Kidney (tissue), 22 donors: ENCODE measurements at places on chromosomes 2 and 18. TPM values are rescaled to one million over a fixed set of nuclear protein-coding genes. Genes with fewer than 3 reads are reported as not detected.
A peak's percentile ranks its signal among the peaks of the same experiment; 100 is the strongest.

CROCC2 gene
- not detected for polyA plus RNA-seq

GRCh38 chr2:2302359-2302758 is 28.7 kb downstream of the MYT1L start:
- no peak overlapping the region for H3K4me3 ChIP-seq
- H3K27ac ChIP-seq, result no peak overlapping the region
- no peak for DNase-seq
- no peaks in the 10 kb centered on the region for H3K36me3 ChIP-seq
- no peaks in the 10 kb centered on the region for H3K27me3 ChIP-seq
- H3K4me1 ChIP-seq, result no peaks in the 10 kb centered on the region

FTCDNL1 gene
- 4.1 TPM for polyA plus RNA-seq

DNA sequence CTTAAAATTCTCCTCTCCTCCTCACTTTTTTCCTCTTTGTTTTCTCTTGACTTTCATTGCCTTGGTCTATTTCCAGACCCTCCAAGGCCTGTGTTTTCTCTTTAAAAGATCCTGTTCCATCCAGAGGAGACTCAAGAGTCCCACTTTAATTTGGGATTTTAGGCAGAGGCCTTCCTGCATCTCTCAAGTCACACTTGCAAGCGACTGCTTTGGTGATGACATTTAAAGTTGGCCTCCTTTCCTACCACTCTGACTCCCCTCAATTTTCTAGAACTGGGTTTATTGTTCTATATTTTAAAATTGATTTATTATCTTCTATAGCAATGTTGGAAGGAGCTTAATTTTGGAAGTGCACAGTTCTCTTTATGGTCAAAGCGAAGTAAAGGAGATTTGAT is 16.3 kb downstream of the ASAP2 start:
- no peak for DNase-seq
- no peak overlapping the region for H3K27ac ChIP-seq
- H3K4me1 ChIP-seq, result no peaks in the 10 kb centered on the region
- H3K27me3 ChIP-seq, result no peaks in the 10 kb centered on the region
- H3K4me3 ChIP-seq, result no peak overlapping the region
- H3K36me3 ChIP-seq, result no peaks in the 10 kb centered on the region

GRCh38 chr18:55266981-55267380 is 307.7 kb upstream of the CCDC68 start:
- H3K36me3 ChIP-seq, result no peaks in the 10 kb centered on the region
- DNase-seq, result no peak
- no peaks in the 10 kb centered on the region for H3K27me3 ChIP-seq
- H3K27ac ChIP-seq, result no peak overlapping the region
- H3K4me1 ChIP-seq, result no peaks in the 10 kb centered on the region

- H3K36me3 ChIP-seq, result no peaks in the 10 kb centered on the region
- H3K27ac ChIP-seq, result no peak overlapping the region
- H3K27me3 ChIP-seq, result no peaks in the 10 kb centered on the region
- H3K4me1 ChIP-seq, result no peaks in the 10 kb centered on the region
Measured at GRCh38 chr2:207008105-207008990, 69.0 kb downstream of the CPO start.

GRCh38 chr2:43328832-43329231 is 102.4 kb upstream of the ZFP36L2 start:
- H3K27ac ChIP-seq, result no peak overlapping the region
- DNase-seq, result no peak
- no peak overlapping the region for H3K4me3 ChIP-seq
- no peaks in the 10 kb centered on the region for H3K27me3 ChIP-seq
- H3K4me1 ChIP-seq, result peaks cover 18% of the 10 kb centered on the region

CAPN14 gene
- polyA plus RNA-seq, result 0.22 TPM

GRCh38 chr2:232292395-232293154 is 86.0 kb upstream of the ALPP start:
- no peak overlapping the region for H3K4me3 ChIP-seq
- H3K27ac ChIP-seq, result no peak overlapping the region
- peak; percentile 61 for DNase-seq
- no peaks in the 10 kb centered on the region for H3K4me1 ChIP-seq

CD8B2 gene
- polyA plus RNA-seq, result 0.71 TPM

DNA sequence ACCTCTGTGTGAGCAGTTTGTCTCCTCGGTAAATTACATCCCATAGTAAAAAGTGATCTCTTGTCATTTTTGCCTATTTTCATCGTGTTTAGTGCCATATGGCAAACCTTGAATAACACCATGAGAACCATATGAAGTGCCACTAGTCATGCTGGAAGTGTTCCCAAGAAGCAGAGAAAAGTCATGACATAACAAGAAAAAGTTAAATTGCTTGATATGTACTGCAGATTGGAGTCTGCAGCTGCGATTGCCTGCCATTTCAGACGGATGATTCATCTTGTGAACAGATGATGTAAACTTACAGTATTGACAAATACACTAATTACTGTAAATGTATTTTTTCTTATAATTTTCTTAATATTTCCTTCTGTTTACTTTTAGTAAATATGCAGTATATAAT is 846.7 kb downstream of the BCL11A start:
- no peaks in the 10 kb centered on the region for H3K27me3 ChIP-seq
- H3K4me1 ChIP-seq, result no peaks in the 10 kb centered on the region
- no peaks in the 10 kb centered on the region for H3K36me3 ChIP-seq
- H3K27ac ChIP-seq, result no peak overlapping the region

GRCh38 chr2:180021850-180022249 is 14.8 kb upstream of the CWC22 start:
- H3K4me1 ChIP-seq, result no peaks in the 10 kb centered on the region
- H3K27ac ChIP-seq, result no peak overlapping the region
- DNase-seq, result no peak
- H3K36me3 ChIP-seq, result no peaks in the 10 kb centered on the region
- H3K27me3 ChIP-seq, result no peaks in the 10 kb centered on the region

DNA sequence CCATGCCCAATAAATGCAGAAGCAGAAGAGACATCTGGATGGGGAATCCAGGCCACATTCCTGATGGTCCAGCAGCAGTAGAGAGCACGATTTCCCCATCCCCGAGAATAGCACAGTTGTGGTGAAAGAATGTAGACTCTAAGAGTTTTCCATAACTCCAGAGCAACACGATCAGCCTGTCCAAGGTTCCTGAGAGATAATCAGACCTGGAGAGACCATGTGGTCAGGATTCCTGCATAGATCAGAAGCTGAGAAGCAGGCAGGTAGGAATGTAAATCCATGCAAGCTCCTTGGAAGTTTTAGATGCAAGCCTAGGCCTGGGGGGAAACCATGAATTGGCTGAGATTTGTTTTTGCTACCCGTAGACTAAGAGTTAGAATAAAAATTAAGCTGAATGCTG is 34.2 kb upstream of the PTPRM start:
- no peak overlapping the region for H3K27ac ChIP-seq
- no peak for DNase-seq
- no peaks in the 10 kb centered on the region for H3K27me3 ChIP-seq
- H3K4me3 ChIP-seq, result no peak overlapping the region
- no peaks in the 10 kb centered on the region for H3K4me1 ChIP-seq

- H3K4me3 ChIP-seq, result no peak overlapping the region
- H3K4me1 ChIP-seq, result no peaks in the 10 kb centered on the region
- no peaks in the 10 kb centered on the region for H3K27me3 ChIP-seq
- H3K27ac ChIP-seq, result no peak overlapping the region
Measured at GRCh38 chr18:61982475-61982874, 89.7 kb upstream of the RNF152 start.

- H3K36me3 ChIP-seq, result no peaks in the 10 kb centered on the region
- DNase-seq, result no peak
- H3K27ac ChIP-seq, result no peak overlapping the region
- no peaks in the 10 kb centered on the region for H3K4me1 ChIP-seq
- H3K27me3 ChIP-seq, result no peaks in the 10 kb centered on the region
Measured at GRCh38 chr2:725468-725867, 48.3 kb upstream of the TMEM18 start.

CREG2 gene
- polyA plus RNA-seq, result not detected

- no peak for DNase-seq
- no peaks in the 10 kb centered on the region for H3K27me3 ChIP-seq
- no peak overlapping the region for H3K4me3 ChIP-seq
Measured at GRCh38 chr2:65749545-65749944, 317.1 kb upstream of the SPRED2 start.

DNA sequence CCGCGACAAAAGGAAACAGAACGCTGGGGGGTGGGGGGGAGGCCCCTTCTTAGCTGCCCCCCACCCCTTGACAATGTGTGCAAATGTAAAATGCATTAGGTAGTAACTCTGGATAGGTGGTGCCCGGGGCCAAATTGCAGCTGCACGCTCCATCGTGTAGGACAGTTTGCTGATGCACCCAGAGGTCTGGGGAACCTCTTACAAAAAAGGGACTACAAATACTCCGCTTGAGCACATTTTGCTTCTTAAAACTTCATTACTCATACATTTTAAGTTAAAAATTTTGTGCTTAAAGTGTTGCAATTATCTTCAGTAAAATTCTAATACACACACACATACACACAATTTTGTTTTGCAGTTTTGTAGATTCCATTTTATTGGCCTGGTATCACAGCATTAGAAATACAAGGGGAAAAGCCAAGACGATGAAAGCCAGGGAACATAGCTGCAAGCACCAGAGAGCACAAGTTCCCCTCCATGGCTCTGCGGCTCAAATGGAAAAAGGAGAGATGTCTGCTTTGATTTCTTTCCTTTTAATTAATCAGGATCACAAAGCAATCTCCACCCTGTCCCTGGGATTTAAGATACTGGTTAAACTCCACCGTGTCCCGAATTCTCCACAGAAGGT is 582.1 kb downstream of the ZEB2 start:
- H3K27me3 ChIP-seq, result no peaks in the 10 kb centered on the region
- peak; percentile 51 for DNase-seq
- no peaks in the 10 kb centered on the region for H3K36me3 ChIP-seq
- H3K27ac ChIP-seq, result peak overlapping the region; percentile 66
- H3K4me3 ChIP-seq, result peak overlapping the region; percentile 40

DNA sequence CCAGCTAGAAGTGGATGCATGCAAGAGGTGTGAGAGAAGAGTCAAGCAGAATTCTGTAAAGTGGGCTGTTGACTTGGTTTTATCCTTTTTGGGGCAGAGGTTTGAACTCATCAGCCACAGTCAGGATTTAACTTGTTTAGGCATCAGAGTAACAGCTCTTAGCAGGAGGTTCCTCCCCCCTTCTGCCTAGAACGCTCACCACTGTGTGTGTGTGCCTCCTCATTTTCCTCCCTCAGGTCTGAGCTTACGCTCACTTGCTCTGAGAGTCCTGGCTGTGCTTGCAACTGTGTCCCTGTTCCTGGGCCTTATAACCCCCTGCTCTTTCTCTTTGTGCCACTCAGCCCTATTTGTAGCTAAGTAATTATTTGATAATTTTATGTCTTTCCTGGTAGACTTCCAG is 167.9 kb downstream of the TMEM182 start:
- no peaks in the 10 kb centered on the region for H3K4me1 ChIP-seq
- no peaks in the 10 kb centered on the region for H3K27me3 ChIP-seq
- H3K4me3 ChIP-seq, result no peak overlapping the region
- no peaks in the 10 kb centered on the region for H3K36me3 ChIP-seq
- DNase-seq, result no peak
- H3K27ac ChIP-seq, result no peak overlapping the region

GRCh38 chr2:57877811-57878170 is 168.8 kb upstream of the VRK2 start:
- H3K4me1 ChIP-seq, result no peaks in the 10 kb centered on the region
- H3K4me3 ChIP-seq, result no peak overlapping the region
- H3K27me3 ChIP-seq, result no peaks in the 10 kb centered on the region
- no peak overlapping the region for H3K27ac ChIP-seq
- H3K36me3 ChIP-seq, result no peaks in the 10 kb centered on the region

GAL3ST2 gene
- polyA plus RNA-seq, result 0.39 TPM

RAD51AP2 gene
- polyA plus RNA-seq, result not detected

DNA sequence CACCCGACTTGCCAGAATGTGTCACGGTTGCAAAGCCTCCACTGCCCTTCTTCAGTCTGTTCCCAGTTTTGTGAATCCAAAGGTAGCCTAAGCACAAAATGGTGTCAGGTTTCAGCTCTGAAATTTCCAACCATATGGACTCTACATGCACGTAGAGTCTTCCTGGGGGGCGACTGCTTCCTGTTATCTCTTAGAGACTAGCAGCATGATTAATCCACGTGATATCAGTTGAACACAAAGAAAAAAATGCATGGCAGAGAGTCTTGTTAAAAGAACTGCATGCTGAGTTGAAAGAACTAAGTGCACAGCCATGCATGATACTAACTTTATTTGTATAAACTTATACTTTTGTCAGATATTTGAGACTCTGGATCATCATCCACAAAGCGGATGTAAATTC is 404.4 kb downstream of the SOCS6 start:
- peak; percentile 7 for DNase-seq
- H3K27me3 ChIP-seq, result no peaks in the 10 kb centered on the region
- H3K36me3 ChIP-seq, result no peaks in the 10 kb centered on the region
- no peak overlapping the region for H3K27ac ChIP-seq
- no peak overlapping the region for H3K4me3 ChIP-seq

ST6GAL2 gene
- polyA plus RNA-seq, result 0.22 TPM

- DNase-seq, result no peak
- no peak overlapping the region for H3K27ac ChIP-seq
- no peaks in the 10 kb centered on the region for H3K4me1 ChIP-seq
- no peaks in the 10 kb centered on the region for H3K36me3 ChIP-seq
Measured at GRCh38 chr2:138536302-138536701, 34.7 kb downstream of the SPOPL start.

DNA sequence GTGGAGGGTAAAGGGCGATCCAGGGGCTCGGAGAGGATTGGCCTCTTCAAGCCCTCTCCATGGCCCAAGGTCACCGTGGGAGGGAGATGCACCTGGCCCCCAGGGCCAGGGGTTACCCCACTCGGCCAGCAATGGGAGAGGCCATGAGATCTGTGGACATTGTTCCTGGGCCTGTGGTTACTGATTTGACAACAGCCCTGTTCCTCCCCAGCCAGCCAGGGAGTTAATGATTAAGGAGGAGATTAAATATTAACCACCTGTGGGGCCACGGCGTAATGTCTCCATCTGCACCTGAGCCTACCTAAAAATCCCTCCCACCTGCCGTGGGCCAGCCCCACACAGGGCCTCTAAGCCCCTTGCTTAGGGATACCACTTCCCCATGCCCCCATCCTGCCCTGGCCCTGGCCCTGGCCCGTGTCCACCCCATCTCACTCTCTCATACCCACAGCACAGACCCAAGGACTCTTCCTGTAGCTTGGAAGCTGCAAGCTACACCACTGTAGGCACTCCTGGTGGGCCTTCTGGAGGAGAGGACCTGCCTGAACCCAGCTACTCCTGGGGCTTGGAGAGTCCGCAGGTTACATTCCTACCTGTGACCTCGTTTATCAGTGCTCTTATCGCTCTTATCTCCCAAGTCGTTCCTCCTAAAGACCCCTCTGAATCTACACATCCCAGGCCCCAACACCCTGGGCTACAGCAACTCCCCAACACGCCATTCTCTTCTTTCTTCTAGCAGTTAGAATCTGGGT is 32.1 kb downstream of the ZFP36L2 start:
- H3K36me3 ChIP-seq, result no peaks in the 10 kb centered on the region
- peaks cover 14% of the 10 kb centered on the region for H3K4me1 ChIP-seq
- DNase-seq, result peak; percentile 86
- H3K4me3 ChIP-seq, result peak overlapping the region; percentile 2

GRCh38 chr18:37368110-37368954 is 197.3 kb downstream of the CELF4 start:
- no peaks in the 10 kb centered on the region for H3K27me3 ChIP-seq
- peaks cover 3% of the 10 kb centered on the region for H3K4me1 ChIP-seq
